ENCODE measurements at places on chromosomes 7 and 10. TPM values are rescaled to one million over a fixed set of nuclear protein-coding genes. Genes with fewer than 3 reads are reported as not detected.

Gene GPR158
- not detected for total RNA-seq

Gene EVX1
- total RNA-seq: not detected

Gene COL28A1
- total RNA-seq: 1.1 TPM

Gene MLXIPL
- total RNA-seq: 10.4 TPM

Gene MCMBP
- total RNA-seq: 56.4 TPM

Gene CNTNAP2
- total RNA-seq: not detected

Gene CFAP58
- total RNA-seq: 0.98 TPM

Gene ZCCHC24
- 48.8 TPM for total RNA-seq

Gene CDCA7L
- 11.2 TPM for total RNA-seq

GRCh38 chr10:60731134-60731885 is 47.0 kb upstream of the CDK1 start:
- peak overlapping the region; percentile 72 for H3K27ac ChIP-seq
- H3K4me3 ChIP-seq: no peak overlapping the region
- no peaks in the 10 kb centered on the region for H3K4me1 ChIP-seq
- no peaks in the 10 kb centered on the region for H3K36me3 ChIP-seq
- DNase-seq: no peak

GRCh38 chr10:120962756-120963593 is 111.8 kb downstream of the WDR11 start:
- H3K27me3 ChIP-seq: no peaks in the 10 kb centered on the region
- no peak overlapping the region for H3K4me3 ChIP-seq
- no peak for DNase-seq

- peaks cover 7% of the 10 kb centered on the region for H3K4me1 ChIP-seq
- no peaks in the 10 kb centered on the region for H3K27me3 ChIP-seq
- no peak for DNase-seq
- peak overlapping the region; percentile 75 for H3K4me3 ChIP-seq
- H3K27ac ChIP-seq: peak overlapping the region; percentile 89
Measured at GRCh38 chr7:100080907-100081534, 502 bp downstream of the ZNF3 start.

GRCh38 chr10:88241501-88241900 is 341.6 kb downstream of the RNLS start:
- H3K27ac ChIP-seq: no peak overlapping the region
- no peak overlapping the region for H3K4me3 ChIP-seq
- H3K36me3 ChIP-seq: no peaks in the 10 kb centered on the region
- DNase-seq: no peak

GRCh38 chr10:31926765-31927564 is 1.7 kb downstream of the ARHGAP12 start:
- no peaks in the 10 kb centered on the region for H3K27me3 ChIP-seq
- peak overlapping the region; percentile 79 for H3K4me3 ChIP-seq
- H3K36me3 ChIP-seq: no peaks in the 10 kb centered on the region
- peaks cover 9% of the 10 kb centered on the region for H3K4me1 ChIP-seq
- DNase-seq: no peak

- H3K4me1 ChIP-seq: no peaks in the 10 kb centered on the region
- H3K4me3 ChIP-seq: no peak overlapping the region
- H3K27me3 ChIP-seq: no peaks in the 10 kb centered on the region
- DNase-seq: no peak
- H3K36me3 ChIP-seq: no peaks in the 10 kb centered on the region
- H3K27ac ChIP-seq: no peak overlapping the region
Measured at GRCh38 chr10:93160829-93161228, 87.1 kb downstream of the CYP26A1 start.

GRCh38 chr10:3857318-3857717 is 72.3 kb upstream of the KLF6 start:
- H3K4me3 ChIP-seq: no peak overlapping the region
- H3K27ac ChIP-seq: no peak overlapping the region
- no peaks in the 10 kb centered on the region for H3K36me3 ChIP-seq
- peaks cover 11% of the 10 kb centered on the region for H3K4me1 ChIP-seq

DNA sequence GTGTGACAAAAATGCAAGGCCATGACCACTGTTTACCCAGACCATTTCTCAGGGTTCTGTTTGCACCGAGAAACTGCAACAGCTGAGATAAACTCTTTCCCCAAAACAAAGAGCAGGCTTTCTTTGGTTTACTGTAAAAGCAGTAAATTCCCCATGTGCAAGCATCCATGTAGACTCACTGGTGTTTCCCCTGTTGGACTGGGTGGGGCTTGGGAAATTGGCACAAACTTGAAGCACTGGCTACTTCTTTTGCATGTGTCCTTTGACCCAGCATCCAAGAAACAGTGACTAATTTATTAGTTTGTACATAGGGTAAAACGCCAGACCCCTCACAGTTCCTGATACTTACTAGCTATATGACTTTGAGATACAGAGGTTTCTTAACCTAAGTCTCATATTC is 12.3 kb downstream of the IQUB start:
- H3K27me3 ChIP-seq: no peaks in the 10 kb centered on the region
- no peaks in the 10 kb centered on the region for H3K4me1 ChIP-seq
- no peak overlapping the region for H3K27ac ChIP-seq
- no peak overlapping the region for H3K4me3 ChIP-seq
- DNase-seq: no peak

GRCh38 chr7:16083931-16084330 is 337.4 kb downstream of the CRPPA start:
- H3K27ac ChIP-seq: peak overlapping the region; percentile 3
- no peaks in the 10 kb centered on the region for H3K27me3 ChIP-seq
- no peaks in the 10 kb centered on the region for H3K4me1 ChIP-seq
- no peaks in the 10 kb centered on the region for H3K36me3 ChIP-seq
- H3K4me3 ChIP-seq: no peak overlapping the region

GRCh38 chr7:25272265-25272664 is 44.0 kb upstream of the NPVF start:
- no peaks in the 10 kb centered on the region for H3K27me3 ChIP-seq
- DNase-seq: no peak
- no peaks in the 10 kb centered on the region for H3K36me3 ChIP-seq
- no peaks in the 10 kb centered on the region for H3K4me1 ChIP-seq
- H3K4me3 ChIP-seq: no peak overlapping the region
- no peak overlapping the region for H3K27ac ChIP-seq

- H3K27ac ChIP-seq: no peak overlapping the region
- no peaks in the 10 kb centered on the region for H3K4me1 ChIP-seq
- DNase-seq: no peak
Measured at GRCh38 chr10:126508535-126509040, 120.3 kb upstream of the ADAM12 start.

GRCh38 chr10:113042868-113043267 is 92.8 kb downstream of the TCF7L2 start:
- no peaks in the 10 kb centered on the region for H3K36me3 ChIP-seq
- no peaks in the 10 kb centered on the region for H3K4me1 ChIP-seq
- no peak overlapping the region for H3K4me3 ChIP-seq

DNA sequence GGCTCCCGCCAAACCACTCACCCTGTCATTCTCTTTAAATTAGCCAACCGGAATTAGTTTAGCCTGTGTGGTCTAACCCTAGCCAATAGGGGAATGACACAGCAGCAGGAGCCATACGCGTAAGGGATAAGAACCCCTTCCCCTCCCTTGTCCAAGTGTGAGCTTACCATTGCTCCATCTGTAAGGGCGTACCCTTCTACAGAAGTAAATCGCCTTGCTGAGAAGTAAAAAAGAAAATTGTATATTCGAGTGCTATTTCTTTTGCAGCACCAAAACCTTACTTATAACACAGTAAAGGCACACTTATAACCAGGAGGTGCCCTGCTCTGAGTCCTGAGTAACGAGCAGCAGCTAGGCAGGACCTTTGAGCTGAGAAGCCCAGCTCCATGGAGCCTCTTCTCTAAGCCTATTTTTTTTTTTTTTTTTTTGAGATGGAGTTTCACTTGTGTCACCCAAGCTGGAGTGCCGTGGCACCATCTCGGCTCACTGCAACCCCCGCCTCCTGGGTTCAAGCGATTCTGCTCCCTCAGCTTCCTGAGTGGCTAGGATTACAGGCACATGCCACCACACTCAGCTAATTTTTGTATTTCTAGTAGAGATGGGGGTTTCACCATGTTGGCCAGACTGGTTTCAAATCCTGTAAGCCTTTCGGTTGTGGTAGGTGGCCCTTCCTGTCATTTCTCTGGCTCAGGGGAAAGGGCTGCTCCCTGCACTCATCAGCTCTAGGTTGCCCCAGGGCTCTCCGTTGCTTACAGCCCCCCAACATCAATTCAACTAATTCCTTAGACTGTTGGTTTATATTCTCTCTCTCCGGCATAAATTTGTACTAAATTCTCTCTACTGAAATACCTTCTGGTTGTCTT is 73.3 kb downstream of the NSUN6 start:
- H3K4me1 ChIP-seq: no peaks in the 10 kb centered on the region
- no peak overlapping the region for H3K27ac ChIP-seq
- no peak overlapping the region for H3K4me3 ChIP-seq
- no peaks in the 10 kb centered on the region for H3K27me3 ChIP-seq
- H3K36me3 ChIP-seq: no peaks in the 10 kb centered on the region

GRCh38 chr7:129746857-129747529 is 135.5 kb downstream of the NRF1 start:
- no peaks in the 10 kb centered on the region for H3K36me3 ChIP-seq
- H3K4me1 ChIP-seq: no peaks in the 10 kb centered on the region
- no peak for DNase-seq
- H3K27me3 ChIP-seq: no peaks in the 10 kb centered on the region
- no peak overlapping the region for H3K4me3 ChIP-seq

GRCh38 chr10:116740971-116741370 is 1.4 kb downstream of the HSPA12A start:
- no peak overlapping the region for H3K27ac ChIP-seq
- peak overlapping the region; percentile 74 for H3K4me3 ChIP-seq
- no peaks in the 10 kb centered on the region for H3K27me3 ChIP-seq
- H3K36me3 ChIP-seq: no peaks in the 10 kb centered on the region
- no peak for DNase-seq

GRCh38 chr10:107064075-107064474 is 100.4 kb downstream of the SORCS1 start:
- H3K4me1 ChIP-seq: no peaks in the 10 kb centered on the region
- H3K27ac ChIP-seq: no peak overlapping the region
- H3K27me3 ChIP-seq: no peaks in the 10 kb centered on the region
- no peak overlapping the region for H3K4me3 ChIP-seq
- no peaks in the 10 kb centered on the region for H3K36me3 ChIP-seq
- no peak for DNase-seq

DNA sequence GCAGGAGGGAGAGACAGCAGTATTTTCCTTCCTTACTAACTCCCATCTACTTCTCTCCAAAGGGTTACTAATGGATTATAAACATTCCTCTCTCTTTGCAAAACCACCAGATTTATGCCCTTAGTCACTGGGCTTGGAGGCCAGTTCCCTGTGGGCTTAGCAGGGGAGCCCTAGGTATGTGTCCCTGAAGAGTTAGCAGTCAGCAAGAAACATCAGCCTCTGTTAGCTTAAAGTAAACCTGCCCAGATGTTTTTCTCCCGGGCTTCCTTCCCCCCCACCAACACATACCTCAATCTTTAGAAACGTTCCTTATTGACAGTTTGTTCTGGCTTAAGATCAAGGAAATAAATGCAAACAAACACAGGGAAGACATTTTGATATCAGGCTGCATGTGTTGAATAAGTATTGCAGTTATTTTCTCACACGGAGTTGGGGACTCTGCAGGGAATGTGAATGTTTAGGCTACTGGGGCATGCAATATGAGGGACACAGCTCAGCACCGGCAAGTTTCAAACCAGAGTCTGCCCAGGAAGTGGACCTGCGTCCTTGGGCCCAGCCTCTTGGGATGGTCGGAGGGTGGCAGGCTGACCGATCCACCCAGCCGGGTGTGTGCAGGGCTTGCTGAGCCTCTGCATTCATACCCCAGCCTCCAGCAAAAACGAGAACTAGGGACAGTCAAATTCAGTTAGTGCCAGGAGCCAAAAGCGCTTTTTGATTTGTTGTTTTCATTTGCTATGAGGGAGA is 252.0 kb upstream of the GRB10 start:
- no peaks in the 10 kb centered on the region for H3K27me3 ChIP-seq
- no peaks in the 10 kb centered on the region for H3K4me1 ChIP-seq
- H3K36me3 ChIP-seq: no peaks in the 10 kb centered on the region

DNA sequence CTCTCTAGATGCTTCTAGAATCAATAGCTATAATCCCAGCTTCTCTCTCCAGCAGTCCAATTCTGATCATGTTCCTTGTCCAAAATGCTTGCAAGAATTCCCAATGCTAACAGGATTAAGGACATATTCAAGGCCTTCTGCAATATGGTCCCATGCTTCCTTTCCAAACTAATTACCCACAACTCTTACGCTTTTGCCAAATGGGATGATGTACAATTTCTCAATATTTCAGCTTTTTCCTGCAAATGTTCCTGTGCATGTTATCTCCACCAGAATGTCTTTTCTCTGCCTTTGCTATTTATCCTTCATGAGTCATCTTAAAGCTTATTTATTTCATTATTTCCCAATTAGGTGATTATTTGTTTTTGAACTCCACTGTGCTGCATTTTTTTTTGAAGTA is 556.4 kb downstream of the SORCS1 start:
- H3K27ac ChIP-seq: no peak overlapping the region
- H3K4me1 ChIP-seq: no peaks in the 10 kb centered on the region
- H3K4me3 ChIP-seq: no peak overlapping the region
- no peak for DNase-seq

DNA sequence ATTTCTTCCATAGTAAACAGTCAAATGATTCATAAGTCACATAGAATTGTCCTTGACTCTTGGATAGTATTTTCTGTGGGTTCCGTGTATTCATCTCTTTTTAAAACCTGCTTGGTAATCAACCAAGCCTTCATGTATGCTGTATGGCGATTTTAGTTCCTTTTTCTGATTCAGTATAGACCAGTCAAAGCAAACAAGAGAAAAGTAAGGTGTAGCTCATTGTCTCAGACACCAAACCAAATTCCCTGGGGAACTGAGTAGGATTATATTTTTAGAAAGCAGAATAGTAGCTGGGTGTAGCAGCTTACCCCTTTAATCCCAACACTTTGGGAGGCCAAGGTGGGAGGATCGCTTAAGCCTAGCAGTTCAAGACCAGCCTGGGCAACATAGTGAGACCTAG is 240.5 kb downstream of the BBS9 start:
- H3K36me3 ChIP-seq: no peaks in the 10 kb centered on the region
- no peak for DNase-seq
- H3K4me3 ChIP-seq: no peak overlapping the region
- H3K4me1 ChIP-seq: no peaks in the 10 kb centered on the region
- H3K27ac ChIP-seq: no peak overlapping the region

- no peaks in the 10 kb centered on the region for H3K36me3 ChIP-seq
- DNase-seq: no peak
- no peaks in the 10 kb centered on the region for H3K4me1 ChIP-seq
- no peak overlapping the region for H3K27ac ChIP-seq
Measured at GRCh38 chr10:2077231-2077630, 339.9 kb upstream of the ADARB2 start.

- H3K4me3 ChIP-seq: no peak overlapping the region
- H3K27me3 ChIP-seq: no peaks in the 10 kb centered on the region
- no peak overlapping the region for H3K27ac ChIP-seq
- H3K4me1 ChIP-seq: no peaks in the 10 kb centered on the region
- DNase-seq: no peak
- no peaks in the 10 kb centered on the region for H3K36me3 ChIP-seq
Measured at GRCh38 chr7:30708983-30709382, 26.7 kb upstream of the CRHR2 start.

- DNase-seq: no peak
- H3K36me3 ChIP-seq: peaks cover 7% of the 10 kb centered on the region
- no peaks in the 10 kb centered on the region for H3K27me3 ChIP-seq
- H3K27ac ChIP-seq: no peak overlapping the region
- H3K4me1 ChIP-seq: no peaks in the 10 kb centered on the region
Measured at GRCh38 chr7:139079861-139080260, 29.7 kb downstream of the ZC3HAV1 start.
